Glutamatergic neuron (in vitro differentiated cells): ENCODE measurements at places on chromosomes 16 and 17. TPM values are rescaled to one million over a fixed set of nuclear protein-coding genes. Genes with fewer than 3 reads are reported as not detected.
A peak's percentile ranks its signal among the peaks of the same experiment; 100 is the strongest.

DNA sequence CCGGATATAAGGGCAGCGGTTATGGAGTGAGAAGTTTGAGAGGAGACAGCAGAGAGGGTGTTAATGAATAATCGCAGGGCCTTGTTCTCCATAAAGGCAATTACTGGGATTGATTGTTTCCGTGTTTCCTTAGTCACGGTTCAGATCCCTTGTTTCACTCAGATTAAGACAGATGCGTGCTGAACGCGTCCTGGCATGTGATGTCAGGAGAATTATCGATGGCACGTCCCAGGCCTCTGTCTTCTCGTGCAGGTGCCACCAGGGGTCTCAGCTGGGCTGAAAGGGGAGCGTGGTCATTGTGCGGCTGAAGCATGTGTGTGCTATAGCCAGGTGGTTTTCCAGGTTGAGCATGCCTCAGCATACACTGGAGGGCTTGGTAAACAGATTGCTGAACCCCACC, 142.4 kb upstream of the NOL11 start:
- peaks cover 14% of the 10 kb centered on the region for H3K4me1 ChIP-seq
- H3K36me3 ChIP-seq: no peaks in the 10 kb centered on the region
- peaks cover 5% of the 10 kb centered on the region for H3K27me3 ChIP-seq
- H3K4me3 ChIP-seq: no peak overlapping the region

DNA sequence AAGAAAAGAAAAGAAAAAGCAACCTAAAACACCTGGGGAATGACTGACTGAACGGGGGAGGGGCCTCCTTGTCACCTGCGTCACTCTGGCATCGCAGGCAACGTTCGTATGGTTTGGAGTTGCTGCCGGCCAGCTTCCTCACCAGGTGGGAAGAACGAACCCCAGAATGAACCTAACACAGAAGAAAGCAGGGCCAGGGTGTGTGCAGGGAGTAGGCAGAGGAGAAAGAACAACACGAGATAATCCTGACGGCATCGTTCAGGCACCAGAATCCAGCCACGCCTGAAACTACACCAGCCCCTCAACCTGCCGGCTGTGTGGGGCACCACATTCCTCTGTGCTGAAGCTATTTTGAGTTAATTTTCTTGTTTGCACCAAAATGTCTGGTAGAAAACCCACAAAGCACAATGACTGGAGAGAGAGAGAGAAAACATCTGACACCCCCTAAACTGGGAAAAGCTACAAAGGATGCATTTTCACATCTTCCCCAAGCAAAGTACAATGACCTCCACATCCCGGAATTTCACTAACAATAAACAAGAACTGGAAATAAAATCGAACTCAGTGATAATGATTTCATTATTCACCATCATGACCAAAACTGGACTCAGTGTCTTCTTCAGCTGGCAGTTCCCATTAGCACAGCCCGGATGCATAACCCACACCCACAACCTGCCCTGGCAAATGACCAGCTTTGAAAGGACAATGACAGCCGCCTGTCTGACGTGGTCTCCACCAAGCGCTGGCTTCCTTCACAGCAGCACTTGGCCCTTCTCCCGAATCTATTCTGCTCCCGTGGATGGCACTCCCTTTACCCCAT, 23.6 kb downstream of the RAB40B start:
- no peaks in the 10 kb centered on the region for H3K36me3 ChIP-seq
- H3K27me3 ChIP-seq: peaks cover 6% of the 10 kb centered on the region
- H3K4me1 ChIP-seq: peaks cover 4% of the 10 kb centered on the region
- H3K4me3 ChIP-seq: no peak overlapping the region
- no peak for DNase-seq
- H3K27ac ChIP-seq: peak overlapping the region; percentile 25

GCGR gene
- 6.7 TPM for total RNA-seq

UBN1 gene
- total RNA-seq: 34.3 TPM

GRCh38 chr17:17492085-17492484, 4.1 kb downstream of the RASD1 start:
- peaks cover 9% of the 10 kb centered on the region for H3K36me3 ChIP-seq
- peaks cover 49% of the 10 kb centered on the region for H3K4me1 ChIP-seq
- peak overlapping the region; percentile 99 for H3K27ac ChIP-seq
- H3K27me3 ChIP-seq: peaks cover 38% of the 10 kb centered on the region

DNA sequence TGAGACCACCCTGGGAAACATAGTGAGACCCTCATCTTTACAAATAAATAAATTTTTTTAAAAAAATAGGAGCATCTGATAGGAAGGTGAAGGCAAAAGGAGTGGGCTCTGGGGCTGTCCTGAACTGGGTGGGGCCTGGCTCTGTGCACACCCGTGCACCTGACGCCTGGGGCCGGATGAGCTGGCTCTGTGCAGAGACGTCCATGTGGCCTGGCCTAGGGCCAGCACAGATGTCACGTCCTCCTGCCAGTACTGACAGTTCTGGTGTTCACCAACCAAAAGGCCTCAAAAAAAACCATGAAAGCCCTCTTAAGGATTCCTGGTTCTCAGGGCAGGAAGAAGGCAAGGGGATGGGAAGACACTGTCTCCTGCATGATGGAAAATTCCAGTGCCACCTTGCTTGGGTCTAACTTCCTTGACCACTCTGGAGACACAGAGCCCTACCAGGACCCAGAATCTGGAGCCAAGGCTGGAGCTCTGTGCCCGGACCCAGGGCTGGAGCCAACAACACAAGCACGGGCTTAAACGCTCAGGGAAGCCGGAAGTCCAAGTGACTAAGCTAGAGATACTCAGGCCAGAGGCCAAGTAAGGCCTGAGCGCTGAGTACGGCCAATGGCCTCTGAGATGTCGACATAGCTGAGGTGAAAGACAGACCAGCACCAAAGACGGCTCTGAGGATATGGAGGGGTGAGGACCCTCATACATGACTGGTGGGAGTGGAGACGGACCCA, 32.9 kb downstream of the COPRS start:
- H3K4me1 ChIP-seq: no peaks in the 10 kb centered on the region
- no peak overlapping the region for H3K4me3 ChIP-seq
- no peak overlapping the region for H3K27ac ChIP-seq
- H3K27me3 ChIP-seq: no peaks in the 10 kb centered on the region
- no peak for DNase-seq

TMEM238L gene
- not detected for total RNA-seq
